ENCODE measurements at places on chromosomes 7 and 10.
A peak's percentile ranks its signal among the peaks of the same experiment; 100 is the strongest.

GRCh38 chr10:24784061-24784460 lies 60.4 kb upstream of the ARHGAP21 start:
- DNase-seq: no peak

- peak; percentile 48 for DNase-seq
These were observed 3.5 kb upstream of the GHITM start for GRCh38 chr10:84135836-84136235.

DNA sequence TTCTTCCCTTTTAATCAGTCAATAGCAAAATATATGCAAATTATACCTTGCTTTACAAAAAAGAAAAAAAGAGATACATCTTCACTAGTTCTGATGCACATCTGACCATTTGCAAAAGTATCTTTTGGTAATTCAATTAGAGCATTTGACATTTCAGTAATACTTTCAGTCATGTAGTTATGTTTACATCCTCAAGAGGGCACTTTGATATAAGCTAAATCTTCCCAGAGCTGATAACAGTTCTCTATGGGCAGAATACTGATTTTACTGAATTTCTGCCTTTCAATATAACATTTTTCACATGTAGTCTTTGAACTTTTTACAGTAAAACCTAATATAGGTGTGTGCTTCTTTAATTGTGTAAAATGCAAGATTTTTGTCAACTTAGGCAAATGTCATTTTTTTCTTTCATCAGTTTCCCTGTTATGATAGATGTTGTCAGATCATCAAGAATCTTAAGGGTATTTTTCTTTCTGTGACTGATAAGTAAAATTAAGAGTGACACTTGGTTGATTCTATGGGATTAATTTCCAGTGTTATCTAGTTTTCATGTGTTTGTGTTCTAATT lies 703.5 kb upstream of the SEMA3D start:
- no peak for DNase-seq

DNA sequence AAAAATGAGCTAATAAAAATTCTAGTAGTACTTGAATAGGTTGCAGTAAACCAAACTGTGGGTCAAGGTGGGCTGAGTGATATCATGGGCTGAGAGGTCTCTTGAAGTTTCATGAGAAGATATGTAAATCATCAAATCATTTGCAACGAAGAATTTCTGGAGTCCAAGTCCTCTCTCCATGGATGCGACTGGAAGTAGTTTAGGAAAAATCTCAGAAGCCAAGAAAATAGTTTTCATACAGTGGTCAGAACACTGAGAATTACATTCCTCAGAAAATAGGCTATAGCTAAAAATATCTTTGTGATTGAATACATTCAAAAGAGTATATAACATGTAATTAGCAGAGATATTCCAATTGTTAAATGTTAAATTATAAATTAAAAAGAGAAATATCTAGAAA lies 3.6 kb upstream of the IFIT1 start:
- DNase-seq: no peak

GRCh38 chr7:51228386-51228958 lies 88.1 kb downstream of the COBL start:
- DNase-seq: no peak

DNA sequence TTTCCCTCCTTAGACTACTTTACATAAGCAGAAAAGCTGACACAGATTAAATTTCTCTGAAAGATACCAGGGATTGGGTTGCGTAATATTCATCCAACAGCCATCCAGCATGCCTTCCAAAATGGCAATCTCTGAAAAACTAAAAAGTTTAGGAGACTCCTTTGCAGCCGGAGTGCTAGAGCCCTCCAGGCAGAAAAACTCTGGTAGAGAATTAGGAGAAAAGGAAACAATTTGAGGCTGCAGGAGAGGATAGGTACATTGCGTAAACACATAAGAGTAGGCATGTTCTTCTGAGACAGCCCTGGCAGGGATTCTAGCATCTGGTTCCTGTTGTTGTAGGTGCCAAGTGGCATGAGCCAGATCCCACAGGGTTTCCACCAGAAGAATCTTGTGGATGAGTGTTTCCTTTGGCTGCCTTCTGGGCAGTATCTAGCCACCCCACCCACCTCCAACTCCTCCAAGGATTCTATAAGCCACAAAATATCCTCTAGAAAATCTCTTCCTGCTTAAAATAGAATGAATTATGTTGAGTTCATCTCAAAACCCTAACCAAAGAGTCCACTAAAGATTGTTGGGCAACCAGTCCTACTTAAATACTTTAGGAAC lies 402.4 kb downstream of the HGF start:
- DNase-seq: no peak

DNA sequence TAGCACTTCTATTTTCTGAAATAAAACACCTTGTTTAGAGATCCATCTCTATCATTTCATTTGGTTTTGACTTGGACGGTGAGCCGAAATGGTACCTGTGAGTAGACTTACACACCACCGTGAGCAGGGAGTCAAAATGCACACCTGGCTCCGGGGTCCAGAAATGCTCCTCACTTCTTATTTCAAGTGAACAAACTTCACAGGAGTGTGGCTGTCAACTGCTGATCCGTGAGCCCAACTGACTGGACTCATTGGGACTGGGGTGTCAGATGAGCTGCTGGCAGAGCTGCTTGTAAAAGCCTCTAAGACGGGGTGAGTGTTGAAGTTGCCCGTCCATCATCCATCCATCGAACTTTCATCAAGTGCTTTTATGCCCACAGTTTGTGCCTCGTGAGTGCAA lies 435.5 kb downstream of the GLRX3 start:
- no peak for DNase-seq

DNA sequence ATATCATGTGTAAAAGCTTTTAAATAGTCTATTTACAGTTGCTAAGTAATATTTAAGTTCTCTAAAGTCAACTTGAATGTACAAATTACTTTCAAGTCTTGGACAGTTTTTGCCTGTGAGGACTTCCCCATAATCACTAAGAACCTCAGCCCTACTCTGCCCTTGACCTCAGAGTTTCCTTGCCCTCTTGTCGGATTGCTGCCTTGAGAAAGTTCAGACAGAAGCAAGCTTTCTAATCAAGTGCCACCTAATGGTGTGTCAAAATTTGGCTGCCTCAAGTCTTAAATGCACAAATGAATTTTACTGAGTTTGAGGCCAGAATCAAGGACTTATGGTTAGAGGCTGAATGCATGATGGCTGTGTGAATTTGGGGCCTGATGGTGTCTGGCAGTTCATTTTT lies 88.3 kb upstream of the KAT6B start:
- no peak for DNase-seq

- DNase-seq: no peak
These were observed 554.7 kb downstream of the SORCS3 start for GRCh38 chr10:105195831-105196230.

- DNase-seq: peak; percentile 9
These were observed 14.5 kb upstream of the LRRC4 start for GRCh38 chr7:128045766-128046165.

GRCh38 chr7:113256883-113257531 lies 138.7 kb upstream of the SMIM30 start:
- no peak for DNase-seq

- no peak for DNase-seq
These were observed 215.6 kb downstream of the GPR37 start for GRCh38 chr7:124550036-124550435.

DNA sequence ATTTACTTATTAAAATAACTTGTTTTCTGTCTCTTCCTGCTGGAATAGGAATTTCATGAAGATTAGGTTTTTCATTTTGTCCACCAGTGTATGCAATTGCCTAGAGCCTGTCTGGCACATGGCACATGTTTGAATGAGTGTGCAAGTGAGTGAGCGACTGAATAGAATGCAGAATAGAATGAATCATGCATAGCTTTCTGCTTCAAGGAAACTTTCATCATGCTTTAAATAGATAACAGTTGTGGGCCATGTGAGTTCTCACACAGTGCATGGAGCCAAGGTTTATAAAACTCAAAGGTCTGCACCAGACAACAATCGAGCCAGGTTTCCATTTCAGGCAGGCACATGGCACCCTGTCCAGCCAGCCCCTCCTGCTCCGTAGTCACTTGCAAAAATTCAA lies 74.2 kb upstream of the HECW1 start:
- no peak for DNase-seq

- DNase-seq: no peak
These were observed 148.5 kb downstream of the UBE2H start for GRCh38 chr7:129804111-129804889.

DNA sequence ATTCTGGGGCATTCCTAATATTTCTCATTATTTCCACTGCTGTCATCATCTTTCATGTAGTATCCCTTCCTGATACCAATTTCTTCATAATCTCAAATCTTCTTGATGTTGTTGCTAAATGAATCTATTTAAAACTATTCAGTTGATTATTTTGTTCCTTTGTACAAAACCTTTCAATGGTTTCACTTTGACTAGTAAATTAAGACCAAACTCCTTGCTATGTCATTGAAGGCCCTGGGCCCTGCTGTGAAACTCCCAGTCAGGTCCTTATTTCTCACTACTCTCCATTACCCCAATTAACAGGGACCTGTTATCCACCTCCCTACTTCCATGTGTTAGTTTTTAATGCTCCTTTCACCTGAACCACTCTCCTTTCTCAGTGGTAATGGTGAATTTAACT lies 97.0 kb downstream of the CTTNBP2 start:
- DNase-seq: no peak

GRCh38 chr10:123636598-123637325 lies 29.4 kb upstream of the GPR26 start:
- DNase-seq: no peak

DNA sequence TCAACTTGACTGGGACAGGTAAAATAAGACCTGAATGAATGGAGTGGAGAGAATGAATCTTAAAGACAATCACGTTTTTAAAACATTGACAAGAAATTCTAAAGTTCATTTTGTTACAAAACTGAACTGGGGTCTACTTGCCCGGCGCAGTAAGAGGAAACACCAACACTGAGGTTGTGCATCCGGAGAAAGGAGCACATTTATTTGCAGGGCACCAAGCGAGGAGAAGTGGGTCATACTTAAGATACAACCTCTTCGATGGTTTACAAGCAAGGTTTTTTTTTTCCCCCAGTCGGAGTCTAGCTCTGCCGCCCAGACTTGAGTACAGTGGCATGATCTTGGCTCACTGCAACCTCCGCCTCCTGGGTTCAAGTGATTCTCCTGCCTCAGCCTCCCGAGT lies 3.4 kb upstream of the REPIN1 start:
- DNase-seq: no peak

DNA sequence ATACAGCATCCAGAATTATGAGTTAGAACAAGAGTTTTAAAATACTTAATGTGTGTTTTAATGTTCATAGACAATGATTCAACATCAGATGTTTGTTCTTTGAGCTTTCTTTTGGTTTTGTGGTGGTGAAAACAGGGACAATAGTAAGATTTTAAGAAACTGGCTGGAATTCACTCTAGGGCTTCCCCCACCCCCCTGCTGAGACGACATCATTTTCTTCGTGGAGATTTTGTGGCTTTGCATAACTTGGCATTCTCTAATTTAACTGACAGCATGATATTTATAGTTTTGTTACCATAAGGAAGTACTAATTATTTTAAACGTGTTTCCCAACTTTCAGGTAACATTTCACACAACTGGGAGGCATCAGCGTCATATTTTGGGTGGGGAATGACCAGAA lies 184.1 kb downstream of the BICC1 start:
- no peak for DNase-seq

GRCh38 chr10:48232717-48233447 lies 41.6 kb downstream of the FRMPD2 start:
- no peak for DNase-seq

- peak; percentile 3 for DNase-seq
These were observed 72.0 kb downstream of the GFRA1 start for GRCh38 chr10:116201011-116201410.

DNA sequence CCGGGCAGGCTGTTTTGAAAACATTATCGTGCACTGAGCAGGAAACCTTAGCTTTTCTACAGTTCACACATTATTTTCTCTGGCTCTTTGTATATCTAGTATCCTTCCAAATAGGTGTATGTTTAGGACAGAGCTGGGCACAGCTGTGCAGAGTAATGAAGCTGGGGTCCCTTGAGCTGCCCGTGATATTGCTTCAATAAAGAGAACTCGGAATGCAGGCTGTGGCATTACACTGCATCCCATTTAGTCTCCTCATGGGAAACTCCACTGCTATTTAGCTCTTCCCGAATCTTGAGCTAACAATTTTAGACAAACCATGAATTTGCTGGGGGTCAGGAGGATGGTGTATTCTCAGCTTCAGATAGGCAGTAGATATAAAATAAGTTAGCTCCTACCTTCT lies 348.3 kb downstream of the ACTR3B start:
- DNase-seq: no peak

DNA sequence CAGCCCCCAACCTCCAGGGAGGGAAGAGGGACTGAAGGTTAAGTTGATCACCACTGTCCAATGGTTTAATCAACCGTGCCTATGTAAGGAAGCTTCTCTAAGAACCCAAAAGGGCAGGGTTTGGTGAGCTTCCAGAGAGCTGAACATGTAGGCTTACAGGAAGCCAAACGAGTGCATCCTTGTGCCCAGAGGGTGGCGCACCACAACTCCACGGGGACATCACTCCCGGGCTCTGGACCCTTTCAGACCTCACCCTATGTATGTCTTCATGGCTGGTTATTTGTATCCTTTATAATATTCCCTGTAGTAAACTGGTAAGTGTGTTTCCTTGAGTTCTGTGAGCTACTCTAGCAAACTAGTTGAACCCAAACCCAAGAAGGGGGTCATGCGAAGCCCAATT lies 11.5 kb upstream of the NFKB2 start:
- no peak for DNase-seq

DNA sequence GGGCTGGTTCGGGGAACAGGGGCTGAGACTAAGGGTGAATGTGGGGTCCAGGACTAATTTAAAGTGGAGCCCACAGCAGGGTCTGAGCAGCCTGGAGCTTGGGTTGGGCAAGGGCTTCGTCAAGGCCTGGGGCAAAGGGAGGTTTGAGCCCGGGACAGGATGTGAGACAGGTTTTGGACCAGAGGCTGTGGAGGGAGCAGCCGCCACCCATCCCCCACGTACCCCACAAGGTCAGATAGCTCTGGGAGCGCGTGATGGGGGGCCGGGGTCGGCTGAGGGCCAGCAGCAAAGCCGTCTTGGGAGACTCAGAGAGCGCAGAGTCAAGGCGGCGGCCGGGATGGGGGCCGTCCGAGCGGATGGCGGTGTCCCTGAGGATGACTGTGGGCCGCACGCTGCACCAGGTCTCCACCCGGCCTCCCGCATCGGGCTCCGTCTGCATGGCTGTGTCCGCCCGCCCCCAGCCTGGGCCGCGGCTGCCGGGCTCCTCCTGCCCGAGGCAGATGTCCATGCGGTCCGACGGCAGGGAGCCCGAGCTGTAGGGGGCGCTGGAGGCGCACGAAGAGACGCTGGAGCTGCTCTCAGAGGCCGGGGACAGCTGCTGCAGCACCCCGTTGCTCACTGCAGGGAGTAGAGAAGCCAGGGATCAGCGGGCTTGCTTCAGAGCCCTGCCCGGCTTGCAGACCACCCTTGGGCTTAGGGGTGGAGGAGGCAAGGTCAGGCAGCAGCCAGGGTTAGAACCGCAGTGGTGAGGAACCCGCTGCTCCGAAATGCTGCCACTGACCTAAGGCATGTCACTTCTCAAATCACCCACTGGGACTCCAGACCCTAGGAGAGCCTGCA lies 12.1 kb downstream of the PDZD7 start:
- DNase-seq: peak; percentile 46

Measured in Caki2 (cell line).